ENCODE measurements at places on chromosomes 16 and 17.

DNA sequence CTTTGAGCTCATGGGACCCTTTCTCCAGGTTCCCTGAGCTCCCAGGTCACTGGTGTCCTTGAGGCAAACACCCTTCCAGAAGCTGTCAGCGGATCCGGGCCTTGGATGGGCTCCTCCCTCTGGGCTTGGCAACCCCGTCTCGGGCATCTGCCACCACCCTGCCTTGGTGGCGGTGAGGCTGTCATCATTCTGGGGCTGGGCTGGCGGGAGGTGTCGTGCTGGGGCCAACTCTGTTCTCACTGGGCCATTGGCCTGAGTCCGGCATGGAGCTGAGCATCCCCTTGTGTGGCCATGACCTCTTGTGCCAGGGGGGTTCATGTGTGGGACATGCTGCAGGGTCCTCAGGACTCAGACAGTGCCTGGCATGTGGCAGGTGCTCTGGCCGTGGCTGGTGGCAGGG lies 197.6 kb downstream of the LAT start:
- no peak for DNase-seq

- no peak for DNase-seq
Measured at GRCh38 chr17:4144422-4144747, 1.4 kb downstream of the CYB5D2 start.

DNA sequence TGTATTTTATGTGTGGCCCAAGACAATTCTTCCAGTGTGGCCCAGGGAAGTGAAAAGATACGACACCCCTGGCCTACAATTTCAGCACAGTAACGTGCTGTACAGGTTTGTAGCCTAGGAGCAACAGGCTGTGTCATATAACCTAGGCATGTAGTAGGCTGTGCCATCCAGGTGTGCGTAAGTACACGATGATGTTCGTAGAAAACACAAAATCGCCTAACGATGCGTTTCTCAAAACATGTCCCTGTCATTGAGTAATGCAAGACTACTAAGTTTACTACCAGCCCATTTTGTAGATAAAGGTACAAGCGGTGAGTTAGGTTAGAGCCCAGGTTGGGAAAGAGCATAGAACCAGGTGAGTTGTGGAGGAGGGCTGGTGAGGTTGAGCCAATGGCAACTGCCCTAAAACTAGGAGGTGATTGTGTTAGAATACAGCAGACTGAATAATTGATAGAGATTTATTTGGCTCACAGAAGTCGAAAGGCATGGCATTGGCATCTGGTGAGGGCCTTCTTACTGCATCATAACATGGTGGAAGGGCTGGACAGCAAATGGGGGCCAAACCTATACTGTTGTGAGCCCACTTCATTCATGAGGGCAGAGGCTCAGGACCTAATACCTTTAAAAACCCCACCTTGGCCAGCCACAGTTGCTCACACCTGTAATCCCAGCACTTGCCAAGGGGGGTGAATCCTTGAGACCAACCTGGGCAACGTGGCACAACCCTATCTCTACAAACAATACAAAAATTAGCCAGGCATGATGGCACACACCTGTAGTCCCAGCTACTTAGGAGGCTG lies 4.2 kb downstream of the EIF1 start:
- DNase-seq: no peak

GRCh38 chr16:12262454-12263180 lies 286.1 kb downstream of the SNX29 start:
- no peak for DNase-seq

DNA sequence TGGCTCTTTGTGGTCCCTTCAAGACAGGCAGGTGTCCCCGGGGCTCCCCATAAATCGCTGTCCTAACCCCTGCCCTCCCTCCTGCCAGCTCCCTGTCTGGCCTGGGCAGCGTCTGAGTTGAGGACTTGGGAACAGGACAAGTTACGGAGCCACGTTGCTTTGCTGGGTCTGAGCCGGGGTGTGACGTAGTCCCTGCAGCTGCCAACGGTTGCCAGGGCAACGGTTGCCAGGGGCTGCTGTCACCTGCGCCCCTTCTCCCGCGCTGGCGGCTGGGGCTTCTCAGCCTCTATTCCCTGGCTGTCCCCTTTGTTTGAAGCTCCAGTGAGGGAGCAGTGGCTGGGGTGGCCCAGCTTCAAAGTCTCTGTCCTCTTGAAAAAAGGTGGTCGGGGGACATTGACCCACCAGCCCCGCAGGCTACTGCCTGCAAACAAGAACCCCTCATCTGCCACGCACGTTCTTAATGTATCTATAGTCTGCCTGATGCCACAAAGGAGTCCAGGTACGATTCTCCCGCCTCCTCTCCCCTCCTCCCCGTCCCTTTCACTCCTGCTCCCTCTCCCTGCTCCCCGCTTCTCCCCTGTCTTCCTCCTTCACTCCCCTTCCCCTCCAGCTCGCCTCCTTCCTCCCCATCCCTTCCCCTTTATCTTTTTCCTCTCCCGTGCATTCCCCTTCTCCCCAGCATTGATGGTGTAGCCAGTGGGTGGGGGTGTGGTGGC lies 10.9 kb downstream of the ADGRG1 start:
- no peak for DNase-seq

DNA sequence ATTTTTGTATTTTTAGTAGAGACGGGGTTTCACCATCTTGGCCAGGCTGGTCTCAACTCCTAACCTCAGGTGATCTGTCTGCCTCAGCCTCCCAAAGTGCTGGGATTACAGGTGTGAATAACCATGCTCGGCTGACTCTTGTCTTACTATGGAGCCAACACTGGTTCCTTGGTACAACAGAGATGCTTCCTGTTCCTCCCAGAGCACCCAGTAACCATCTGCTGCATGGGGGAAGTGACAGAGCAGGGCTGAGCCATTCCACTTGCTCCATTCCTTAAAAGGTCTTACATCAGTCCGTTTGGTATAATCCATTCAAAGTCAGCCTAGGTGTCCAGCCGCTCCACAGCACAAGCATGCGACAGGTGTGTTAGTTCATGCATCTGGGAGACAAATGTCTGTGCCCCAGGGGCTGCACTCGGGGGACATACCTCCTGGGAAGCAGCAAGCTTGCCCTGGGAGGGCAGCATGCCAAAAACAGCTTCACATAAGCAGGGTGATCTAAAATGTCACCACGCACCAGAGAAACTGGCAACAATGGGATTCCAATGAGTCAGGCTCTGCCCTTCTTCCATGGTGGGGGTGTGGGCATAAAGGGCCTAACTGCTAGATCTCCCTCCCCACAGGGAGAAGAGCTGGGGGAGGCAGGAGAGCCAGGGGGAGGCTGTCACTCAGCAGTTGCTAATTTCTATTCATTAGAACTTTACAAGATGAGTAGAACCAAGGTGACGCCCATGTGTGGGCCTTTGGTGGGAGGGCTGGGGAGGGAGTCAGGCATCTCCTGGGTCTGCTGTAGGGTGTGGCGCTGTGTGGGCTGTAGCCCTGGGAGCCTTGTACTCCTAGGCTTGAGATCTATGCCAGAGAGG lies 35.5 kb downstream of the PIPOX start:
- DNase-seq: no peak

DNA sequence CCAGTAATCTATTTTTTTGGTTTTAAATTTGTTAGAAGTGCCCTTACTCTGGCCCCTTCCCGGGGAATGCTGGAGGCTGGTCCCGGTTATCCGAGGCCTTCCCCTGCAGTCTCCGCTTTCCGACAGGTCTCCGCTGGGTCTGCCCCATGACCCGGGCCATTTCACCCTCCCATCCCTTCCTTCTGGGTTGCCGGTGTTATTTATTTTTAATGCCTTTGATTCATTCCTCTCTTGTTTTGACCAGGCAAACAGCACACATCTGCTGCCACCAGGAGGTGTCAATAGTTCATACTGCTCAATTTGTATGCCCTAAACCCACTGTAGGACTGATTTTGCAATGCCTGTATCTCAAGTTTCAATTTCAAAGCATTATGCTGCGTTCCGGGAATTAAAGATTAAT lies 113.2 kb upstream of the IRX5 start:
- DNase-seq: no peak

- DNase-seq: no peak
Measured at GRCh38 chr17:78872486-78872885, 30.5 kb downstream of the CEP295NL start.

DNA sequence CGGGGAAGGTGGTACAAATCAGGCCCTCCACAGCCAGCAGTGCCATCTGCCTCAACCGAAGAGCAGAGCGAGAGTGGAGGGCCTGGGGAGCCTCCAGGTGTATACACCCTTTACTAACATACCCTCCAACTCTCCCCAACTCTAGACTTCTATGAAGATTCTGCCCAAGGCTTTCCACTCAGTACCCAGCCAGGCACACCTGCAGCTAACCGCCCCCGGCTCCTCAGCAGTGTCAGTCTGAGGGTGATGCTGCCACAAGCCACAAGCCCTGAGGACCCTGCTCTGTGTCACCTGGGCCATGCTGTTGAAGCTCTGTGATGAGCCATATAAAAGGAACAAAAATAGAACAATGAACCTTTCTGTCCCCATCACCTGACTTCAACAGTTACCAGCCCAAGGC lies 3.8 kb downstream of the CENPV start:
- DNase-seq: no peak

GRCh38 chr17:7750321-7750821 lies 32.8 kb downstream of the DNAH2 start:
- DNase-seq: no peak

DNA sequence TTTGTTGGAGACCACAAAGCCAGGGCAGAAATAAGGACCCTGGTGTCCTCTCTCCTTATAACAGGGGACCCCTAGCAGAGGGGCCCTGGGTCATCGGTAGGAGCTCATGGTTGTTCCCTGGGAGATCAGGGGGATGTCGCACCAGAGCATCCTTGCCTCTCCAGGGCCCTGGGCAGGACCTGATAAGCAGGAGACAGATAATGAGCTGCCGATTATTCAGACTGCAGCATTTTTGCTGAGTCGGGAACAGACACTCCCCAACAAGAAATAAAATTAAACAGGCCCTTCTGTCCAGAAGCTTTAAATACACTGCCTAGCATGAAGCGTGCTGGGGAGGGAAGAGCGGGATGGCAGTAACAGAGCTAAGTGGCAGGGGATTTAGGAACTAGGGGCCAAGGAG lies 15.4 kb upstream of the GFAP start:
- no peak for DNase-seq

- DNase-seq: no peak
Measured at GRCh38 chr17:76136276-76137000, 4.6 kb downstream of the FOXJ1 start.

- DNase-seq: no peak
Measured at GRCh38 chr16:20026361-20027072, 47.2 kb downstream of the GPR139 start.

DNA sequence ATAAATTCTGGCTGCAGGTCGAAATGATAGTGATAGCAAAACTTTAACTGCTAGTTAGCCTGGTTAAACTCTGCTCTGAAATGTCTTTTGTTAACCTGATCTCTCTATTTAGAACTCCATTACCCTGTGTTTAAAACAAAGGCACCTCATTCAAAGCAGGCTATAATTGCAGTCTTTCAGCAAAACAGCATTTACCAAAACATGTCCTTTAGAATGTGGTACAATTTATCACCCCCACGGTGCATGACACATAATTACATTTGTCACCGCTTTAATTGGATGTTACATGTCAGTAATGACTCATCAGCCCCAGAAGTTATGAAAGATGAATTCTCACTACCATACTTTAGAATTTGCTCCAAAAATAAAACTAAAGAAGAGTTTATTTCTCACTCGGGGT lies 295.4 kb downstream of the TOX3 start:
- DNase-seq: no peak

DNA sequence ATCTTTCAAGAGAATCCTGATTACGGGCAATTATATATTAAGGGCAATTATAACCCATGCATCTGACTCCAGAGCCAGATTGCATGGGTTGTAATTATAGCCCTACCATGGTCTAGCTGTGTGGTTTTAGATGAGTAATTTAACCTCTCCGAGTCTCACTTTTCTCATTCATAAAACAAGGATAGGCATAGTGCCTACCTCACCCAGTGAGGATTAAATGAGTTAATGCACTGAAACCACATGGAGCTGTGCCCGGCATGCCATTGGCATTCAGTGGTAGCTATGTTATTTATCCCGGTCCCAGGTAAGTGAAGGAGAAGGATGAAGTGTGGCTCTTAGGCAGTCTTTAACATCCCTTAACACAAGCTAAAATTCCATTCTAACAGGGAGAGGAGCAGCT lies 6.3 kb downstream of the SNX20 start:
- DNase-seq: no peak

GRCh38 chr17:51422634-51423033 lies 162.3 kb downstream of the UTP18 start:
- DNase-seq: no peak

GRCh38 chr16:86073763-86074493 lies 175.0 kb downstream of the IRF8 start:
- no peak for DNase-seq

- DNase-seq: no peak
Measured at GRCh38 chr17:83160443-83161297, 81.3 kb downstream of the METRNL start.

GRCh38 chr17:49209061-49209571 lies 1.3 kb downstream of the GNGT2 start:
- peak; percentile 36 for DNase-seq

DNA sequence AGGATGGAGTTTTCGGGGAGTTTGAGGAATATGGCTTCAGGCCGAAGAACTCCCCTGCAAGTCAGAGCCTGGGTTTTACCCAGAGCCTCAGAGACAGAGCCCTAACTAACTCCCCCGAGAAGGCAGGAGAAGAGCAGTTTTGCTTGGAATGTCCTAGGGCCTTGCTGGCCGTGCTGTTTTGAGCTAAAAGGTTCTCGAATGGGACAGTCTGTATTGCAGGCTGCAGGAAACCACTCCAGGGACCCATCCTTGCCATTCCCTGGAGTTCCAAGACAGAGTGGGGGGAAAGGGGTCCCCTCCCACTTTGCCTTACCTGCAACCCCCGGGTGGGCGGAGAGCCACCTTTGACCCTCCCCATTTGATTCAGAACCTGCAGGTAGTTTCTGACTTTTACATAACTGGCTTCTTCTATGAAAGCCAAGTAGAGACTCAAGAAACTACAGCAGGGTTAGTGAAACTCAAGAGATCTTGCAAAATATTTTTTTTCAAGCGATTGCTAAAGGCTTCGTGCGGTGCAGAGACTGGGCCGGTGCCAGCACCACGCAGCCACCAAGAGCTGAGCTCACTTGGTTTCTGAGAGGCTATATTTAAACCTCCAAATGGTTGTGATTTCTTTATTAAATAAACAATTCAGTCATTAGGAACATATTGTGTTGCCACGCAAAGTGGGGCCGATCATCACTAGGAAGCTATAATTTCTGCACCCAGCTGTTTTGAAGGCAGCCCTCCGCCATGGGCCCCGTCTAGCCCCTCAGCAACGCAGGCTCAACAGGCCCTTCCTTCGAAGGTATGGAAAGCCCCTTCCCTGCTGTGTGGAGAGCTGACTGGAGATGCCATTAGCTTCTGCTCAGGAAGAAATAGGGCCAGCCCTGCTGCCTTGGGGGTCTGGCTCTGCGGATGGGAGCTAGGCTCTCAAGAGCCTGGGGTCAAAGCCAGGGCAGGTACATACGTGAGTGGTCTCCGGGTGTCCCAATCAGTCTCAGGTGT lies 223.0 kb downstream of the NTN1 start:
- no peak for DNase-seq
